ENCODE measurements at places on chromosomes 4 and X.
A peak's percentile ranks its signal among the peaks of the same experiment; 100 is the strongest.

- DNase-seq = peak; percentile 71
These were observed 143.5 kb upstream of the GALNT7 start for GRCh38 chr4:173025131-173025530.

- no peak for DNase-seq
These were observed 1.5 kb upstream of the TACR3 start for GRCh38 chr4:103721251-103721650.

DNA sequence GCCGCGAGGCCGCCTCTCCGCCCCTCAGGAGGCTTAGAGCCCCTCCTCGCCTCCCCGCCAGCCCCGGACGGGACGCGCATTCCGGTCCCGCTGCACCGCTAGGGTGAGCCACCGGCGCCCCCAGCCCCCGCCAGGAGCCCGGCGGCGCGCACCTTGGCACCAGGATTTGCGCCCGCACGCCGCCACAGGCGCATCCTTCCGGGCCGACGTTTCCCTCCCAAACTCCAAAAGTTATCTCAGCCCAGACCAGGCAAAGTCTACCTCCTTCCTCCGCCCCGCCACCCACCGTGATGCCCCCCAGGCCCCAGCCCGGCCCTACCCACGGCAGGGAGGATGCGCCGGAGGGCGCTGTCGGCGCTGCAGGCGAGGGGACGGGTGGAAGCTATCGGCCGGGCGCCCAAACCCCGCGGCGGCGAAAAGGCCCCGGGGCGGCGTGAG is 538 bp downstream of the SCML2 start:
- peak; percentile 21 for DNase-seq

DNA sequence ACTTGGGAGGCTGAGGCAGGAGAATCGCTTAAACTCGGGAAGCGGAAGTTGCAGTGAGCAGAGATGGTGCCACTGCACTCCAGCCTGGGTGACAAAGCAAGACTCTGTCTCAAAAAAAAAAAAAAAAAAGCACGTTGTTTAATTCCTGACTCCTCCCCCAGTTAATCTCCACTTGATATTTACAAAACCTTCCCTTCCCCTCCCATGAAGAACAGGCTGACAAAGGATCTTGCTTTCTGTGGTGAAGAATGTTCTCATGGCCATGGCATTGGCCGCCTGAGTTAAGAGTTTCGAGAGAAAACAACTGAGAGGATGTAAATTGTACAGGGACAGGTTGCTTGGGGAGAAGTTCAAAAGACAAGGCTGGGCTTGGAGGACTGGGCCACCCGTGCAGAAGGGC is 168.2 kb upstream of the BCOR start:
- no peak for DNase-seq

GRCh38 chr4:66681962-66682361 is 863.3 kb downstream of the CENPC start:
- no peak for DNase-seq

DNA sequence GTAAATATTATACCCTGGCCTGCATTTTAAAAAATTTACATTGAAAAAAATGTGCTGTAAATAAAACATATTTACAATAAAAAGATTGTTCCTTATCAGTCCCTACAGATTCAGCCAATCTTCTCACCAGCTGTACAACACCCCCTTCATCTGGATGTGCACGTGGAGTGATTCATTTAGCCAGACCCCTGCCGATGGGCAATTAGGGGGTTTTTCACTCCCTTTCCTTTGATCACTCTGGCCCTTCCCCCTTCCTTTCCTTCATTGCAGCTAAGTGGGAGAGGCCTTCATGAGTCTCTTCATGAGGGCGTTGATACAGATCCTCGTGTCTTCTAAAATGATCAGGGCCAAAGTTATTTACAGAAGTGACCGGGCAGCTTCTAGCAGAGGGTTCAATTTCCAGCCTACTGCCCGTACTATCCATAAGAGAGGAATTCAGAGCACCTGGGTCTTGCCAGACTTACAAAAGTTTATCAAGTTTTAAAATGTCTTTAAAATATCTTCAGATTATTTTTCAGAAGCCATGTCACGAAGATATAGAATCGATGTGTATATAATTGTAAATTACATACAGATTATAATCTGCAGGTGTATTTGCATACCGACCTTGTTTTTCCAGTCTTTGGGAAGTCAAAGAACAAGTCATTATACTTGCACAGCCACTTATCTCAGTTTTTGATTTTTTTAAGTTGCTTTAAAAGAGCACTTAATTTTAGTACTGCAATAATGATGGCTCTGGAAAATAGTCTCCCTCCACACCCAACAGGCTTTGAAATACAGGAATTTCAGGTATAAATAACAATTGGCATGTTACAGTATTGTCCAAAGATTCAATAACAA is 21.4 kb upstream of the RASL11B start:
- DNase-seq = no peak

GRCh38 chr4:132275583-132276121 is 873.4 kb upstream of the PCDH10 start:
- DNase-seq = no peak

GRCh38 chr4:53307210-53307609 is 58.7 kb downstream of the SCFD2 start:
- no peak for DNase-seq

- DNase-seq = no peak
These were observed 53.0 kb downstream of the PTCHD1 start for GRCh38 chrX:23387550-23388184.

DNA sequence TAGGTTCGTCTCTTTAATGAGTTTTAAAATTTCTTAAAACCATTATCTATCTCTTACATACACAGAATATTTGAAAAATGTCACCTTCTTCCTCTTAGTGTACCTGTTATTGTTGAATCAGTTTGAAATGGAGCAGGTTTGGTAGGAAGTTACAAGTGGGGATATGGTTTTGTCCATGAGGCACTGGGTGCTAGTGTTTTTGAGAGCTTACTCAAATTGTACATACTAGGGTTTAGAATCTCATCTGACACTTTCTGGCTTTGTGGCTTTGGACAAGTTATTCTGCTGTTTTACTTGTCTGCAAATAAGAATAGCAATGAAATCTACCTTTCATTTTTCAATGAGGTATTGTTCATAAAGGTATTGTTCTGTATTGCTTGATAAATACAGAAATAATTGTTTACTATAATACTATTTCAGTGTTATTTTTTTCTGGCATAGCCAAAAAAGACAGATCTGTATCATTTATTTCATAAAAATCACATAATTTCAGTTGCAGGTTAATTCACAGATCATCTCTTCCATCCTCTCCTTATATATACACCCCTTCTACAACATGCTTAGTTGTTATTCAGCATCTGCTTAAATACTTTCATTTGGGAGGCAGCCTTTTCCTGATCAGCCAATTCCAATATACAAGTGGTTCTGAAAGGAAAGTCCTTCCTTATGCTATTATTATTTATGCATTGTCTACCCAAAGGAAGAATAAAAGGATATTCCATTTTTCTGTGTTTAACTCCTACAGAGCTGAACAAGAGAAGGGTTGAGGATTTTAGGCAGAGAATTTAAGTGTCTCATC is 13.3 kb downstream of the NCAPG start:
- DNase-seq = no peak

DNA sequence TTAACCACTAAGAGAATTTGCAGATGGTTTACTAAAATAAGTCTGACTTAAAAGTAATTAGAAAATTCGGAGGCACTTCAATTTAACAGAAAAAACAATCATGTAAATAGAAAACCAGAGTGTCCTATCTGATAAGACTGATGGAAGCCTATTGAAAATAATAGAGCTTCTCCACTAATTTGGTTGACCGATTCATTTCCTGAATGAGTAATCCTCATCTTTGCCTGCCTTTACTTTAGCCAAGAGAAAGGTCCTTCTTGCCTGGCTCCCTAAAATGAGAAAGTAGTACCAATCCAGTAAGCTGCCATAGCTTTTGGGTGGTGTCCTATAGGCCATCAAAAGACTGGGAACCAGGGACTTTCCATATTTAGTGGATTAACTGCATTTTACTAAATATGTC is 48.4 kb downstream of the KCNIP4 start:
- no peak for DNase-seq

DNA sequence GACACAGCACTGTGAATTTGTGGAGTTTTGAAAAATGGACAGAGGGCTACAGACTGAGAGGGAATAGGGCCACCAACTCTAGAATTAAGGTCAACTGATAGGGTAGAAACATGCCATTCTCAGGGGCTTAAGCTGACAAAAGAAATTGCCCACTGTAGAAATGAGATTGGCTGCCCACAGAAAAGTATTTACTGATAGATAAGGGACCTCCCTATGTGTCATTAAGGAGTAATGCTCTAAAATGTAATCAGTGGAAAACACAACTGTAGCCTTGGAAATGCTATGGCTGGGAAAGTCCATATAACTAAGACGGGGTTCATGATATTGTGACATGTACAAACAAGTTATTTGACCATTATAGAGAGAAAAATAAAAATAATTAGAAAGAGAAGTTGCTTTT is 4.6 kb downstream of the RTL9 start:
- no peak for DNase-seq
